Activated CD4-positive, alpha-beta T cell treated with anti-CD3 and anti-CD28 coated beads for 24 hours (primary cell): ENCODE measurements at places on chromosomes 13 and 19.

- DNase-seq, result no peak
These were observed 42.1 kb downstream of the LPAR6 start for GRCh38 chr13:48370815-48371214.

- peak; percentile 54 for DNase-seq
These were observed 9.4 kb downstream of the C19orf81 start for GRCh38 chr19:50658441-50659317.

DNA sequence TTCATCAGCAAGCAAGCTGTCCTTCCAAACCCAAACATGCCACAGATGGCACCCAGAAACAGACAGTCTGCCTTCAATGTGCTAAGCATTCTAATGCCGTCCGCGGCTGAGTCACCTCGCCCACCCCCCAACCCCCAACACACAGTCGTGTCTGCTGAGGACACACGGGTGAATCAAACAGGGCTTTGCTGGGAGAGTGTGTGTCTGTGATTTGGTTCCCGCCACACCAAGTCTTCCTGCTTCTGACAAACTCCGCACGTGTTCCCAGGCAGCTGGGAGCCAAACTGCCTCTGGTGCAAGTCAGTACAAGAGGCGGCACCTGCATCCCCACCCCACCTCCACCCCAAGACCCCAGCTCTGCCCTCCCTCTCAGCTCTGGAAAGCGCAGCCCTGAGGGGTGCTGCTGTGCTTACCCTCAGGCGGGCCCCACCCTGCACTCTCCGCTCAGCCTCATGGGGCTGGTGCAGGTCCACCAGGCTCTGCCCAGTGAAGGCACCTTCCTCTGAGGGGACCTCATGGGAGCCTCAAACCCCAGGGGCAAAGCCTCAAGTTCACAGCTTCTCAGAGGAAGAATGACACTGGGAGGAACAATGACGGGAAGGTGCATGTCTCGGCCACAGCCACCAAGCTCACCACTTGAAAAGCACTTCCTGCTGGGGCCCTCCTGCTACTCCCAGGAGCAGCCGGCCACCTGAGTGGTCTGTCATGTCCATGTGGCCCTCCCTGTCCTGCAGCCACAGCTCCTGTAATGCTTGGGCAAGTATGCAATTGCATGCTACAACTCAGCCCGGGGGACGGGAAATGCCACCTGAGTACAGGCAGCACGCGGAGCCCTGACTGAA lies 15.0 kb upstream of the SLC35E1 start:
- no peak for DNase-seq

DNA sequence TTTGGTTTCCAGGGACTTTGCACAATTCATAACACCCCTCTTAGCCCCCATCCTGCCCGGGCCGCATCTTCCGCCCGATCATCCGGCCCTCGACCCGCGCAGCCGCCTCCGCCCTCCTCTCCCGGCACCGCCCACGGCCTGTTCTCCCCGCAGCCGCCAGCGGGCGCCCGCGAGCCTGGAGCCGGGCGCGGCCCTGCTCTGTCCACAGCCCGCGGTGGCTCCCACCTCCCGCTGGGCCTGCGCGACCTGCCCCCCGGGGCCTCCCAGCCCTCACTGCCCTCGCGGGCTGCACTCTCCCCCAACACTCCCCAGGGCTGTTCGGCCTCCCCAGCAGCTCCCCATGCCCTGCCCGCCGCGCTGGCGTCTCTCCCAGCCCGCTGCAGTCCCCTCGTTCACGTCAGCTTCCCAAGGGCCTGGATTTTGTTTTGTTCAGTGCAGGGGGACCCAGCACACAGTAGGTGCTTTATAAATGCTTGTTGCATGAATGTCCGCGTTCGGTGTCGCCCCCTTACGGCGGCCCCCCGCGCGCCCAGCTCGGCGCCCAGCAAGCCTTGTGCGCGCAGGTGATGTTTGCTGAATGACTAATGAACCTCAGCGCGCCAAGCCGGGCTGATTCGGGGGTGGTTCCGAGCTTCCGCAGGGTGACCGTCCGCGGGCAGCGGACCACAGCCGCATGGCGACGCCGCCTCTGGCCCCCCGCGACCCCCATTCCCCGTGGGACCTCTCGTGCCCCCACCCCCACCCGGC lies 4.6 kb upstream of the APC2 start:
- DNase-seq, result peak; percentile 69

DNA sequence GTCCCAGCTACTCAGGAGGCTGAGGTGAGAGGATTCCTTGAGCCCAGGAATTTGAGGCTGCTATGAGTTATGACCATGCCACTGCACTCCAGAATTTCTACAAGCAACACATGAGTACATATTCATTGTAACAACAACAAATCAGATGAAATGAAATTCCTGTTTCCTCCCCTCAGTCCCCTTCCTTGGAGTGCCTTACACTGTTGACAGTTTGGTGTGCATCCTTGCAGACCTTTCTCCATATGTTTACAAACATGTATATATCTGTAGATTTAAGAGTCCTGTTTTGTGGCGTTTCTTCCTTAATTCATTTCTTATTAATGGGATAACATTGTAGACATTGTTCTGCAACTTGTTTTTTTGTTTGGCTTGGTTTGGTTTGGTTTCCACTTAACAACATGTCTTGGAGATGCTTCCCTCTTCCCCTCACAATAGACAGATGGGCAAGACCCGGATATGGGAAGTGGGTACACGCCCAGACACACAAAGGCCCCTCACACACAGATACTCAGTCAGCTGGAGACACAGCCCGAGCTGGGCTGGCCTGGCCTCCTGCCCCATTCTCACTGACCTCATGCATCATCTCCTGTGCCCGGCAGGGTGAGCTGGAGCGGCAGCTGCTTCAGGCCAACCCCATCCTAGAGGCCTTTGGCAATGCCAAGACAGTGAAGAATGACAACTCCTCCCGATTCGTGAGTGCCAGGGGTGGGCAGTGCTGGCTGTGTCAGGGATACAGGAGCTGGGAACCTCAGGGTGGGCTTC lies 21.7 kb downstream of the MYH14 start:
- no peak for DNase-seq

GRCh38 chr13:107028751-107029150 lies 460.8 kb upstream of the ARGLU1 start:
- DNase-seq, result no peak

DNA sequence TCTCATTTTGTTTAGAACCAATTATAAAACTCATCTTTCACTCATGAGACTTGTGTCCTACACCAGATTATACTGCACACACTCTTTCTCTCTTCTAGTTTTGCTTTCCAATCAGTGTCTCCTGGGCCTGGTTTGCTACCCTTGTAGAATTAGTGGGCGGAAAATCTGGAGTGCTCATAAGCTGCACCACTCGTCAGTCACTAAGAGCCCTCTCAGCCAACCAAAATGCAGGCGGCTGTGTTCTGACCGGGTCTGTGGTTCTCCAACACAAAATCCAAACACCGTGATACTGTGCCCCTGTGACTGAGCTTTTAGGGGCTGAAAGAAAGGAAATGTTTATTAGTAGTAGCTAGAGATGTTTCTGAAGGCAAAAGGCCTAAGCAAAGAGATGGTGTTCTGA lies 83.7 kb upstream of the OBI1 start:
- DNase-seq, result no peak

DNA sequence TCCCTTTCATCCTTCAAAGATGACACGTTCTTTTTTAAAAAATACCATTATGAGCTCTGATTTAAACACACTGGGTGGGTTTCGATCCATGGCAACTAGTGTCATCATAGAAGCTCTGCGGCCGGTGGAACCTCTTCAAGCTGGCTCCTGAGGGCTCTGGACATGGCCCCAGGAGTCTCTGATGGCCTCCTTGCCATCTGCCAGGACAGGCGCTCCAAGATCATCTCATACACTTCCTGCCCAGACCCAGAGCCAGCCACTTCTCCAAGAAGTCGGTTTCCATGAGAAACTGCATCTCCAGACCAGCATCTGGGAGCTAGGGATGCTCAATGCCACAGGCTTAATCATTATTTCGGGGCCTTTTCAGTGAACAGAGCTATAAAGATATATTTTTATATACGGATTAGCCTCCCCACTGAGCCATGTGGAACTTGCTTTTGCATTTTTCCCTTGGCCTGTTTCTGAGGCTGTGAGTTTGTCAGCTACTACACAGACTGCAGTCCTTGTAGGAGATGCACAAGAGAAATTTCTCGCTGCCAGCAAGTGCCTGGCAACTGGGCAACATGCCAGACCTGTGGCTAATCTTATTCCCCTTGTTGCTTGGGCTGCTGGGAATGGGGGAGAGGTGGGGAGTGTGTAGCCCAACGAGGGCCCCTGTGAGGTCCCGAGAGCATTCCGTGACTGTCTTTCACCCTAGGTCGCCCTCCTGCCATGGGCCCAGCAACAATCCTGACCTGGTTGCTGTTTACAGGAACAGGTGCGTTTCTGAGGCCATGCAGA lies 15.9 kb downstream of the SUGP1 start:
- DNase-seq, result no peak

GRCh38 chr19:19650331-19650730 lies 6.9 kb upstream of the GMIP start:
- no peak for DNase-seq

- DNase-seq, result no peak
These were observed 15.9 kb upstream of the JUND start for GRCh38 chr19:18297308-18297707.

DNA sequence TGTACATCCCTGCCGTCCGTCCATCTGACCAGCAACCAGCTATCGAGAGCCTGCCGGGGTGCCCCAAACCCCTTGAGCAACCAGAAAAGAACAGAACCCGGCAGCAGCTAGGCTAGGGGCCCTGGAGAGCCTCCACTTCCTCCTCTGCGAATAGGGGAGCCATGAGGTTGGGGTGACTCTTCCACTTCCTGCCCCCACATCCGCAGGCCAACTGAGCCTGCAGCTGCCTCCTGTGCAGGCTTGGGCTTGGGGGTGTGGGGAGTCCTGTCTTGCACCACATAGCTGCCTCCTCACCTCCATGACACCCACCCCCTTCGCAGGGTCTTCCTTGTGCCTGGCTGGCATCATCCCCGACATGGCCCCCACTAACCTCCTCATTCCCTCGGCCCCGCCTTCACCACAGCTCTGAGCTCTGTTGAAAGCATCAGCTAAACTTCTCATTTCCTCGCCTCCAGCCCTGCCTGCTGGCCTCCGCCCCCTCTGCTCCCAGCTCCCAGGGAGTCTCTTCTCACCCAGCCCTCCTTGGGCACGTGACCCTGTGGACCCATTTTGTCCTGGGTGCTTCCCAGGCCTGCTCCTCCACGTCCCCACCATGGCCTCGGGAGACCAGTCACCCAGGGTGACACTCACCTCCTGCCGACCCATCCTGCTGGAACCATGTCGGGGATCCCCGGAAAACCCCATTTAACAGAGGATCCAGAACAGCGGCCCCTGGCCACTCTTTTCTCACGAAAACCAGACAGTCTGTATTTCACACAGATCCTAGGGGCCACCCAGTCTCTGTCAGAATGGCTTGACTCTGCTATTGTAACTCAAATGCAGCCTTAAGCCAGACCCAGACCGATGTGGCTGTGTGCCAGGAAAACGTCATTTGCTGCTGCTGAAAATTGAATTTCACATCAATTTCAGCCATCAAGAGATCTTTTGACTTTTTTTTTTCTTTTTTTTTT lies 50.4 kb downstream of the MYO9B start:
- DNase-seq, result peak; percentile 41

DNA sequence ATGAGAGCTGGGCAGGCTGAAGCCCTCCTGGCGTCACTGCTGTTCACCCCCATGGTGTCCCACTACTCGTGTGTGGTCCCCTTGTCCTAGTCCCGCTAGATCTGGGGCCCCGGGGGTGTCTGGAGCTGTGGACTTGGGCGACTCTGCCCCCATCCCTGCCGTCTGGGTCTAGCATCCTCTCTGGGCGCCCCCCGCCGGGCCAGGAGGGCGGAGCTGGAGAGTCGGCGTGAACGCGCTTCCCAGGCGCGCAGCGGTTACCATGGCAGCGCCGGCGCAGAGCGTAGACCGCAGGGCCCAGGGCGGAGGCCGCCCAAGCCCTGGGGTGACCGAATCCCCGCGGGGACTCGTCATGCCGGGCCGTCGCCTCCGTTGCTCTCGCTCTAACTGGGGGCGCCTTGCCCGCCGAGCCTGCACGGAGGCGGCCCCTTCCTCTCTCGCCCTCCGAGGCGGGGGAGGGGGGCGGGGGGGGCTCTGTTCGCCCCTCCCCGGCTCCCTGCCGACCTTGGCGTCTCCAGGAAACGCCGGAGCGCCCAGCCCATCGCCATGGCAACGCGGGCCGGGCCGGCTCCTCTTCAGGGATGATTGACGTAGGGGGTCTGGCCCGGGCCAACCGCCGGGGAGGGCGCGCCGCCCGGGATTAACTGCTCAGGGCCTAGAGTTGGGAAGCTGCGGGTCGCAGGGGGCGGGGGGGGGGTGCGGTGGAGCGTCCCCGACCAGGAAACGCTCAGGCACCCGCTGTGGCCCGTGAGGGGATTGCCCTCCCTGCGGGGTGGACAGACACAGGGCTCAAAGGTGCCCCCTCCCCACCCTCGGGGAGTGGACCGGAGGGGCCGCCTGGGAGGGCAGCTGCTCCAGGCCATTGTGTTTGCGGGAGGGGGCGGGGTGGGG lies 8.9 kb downstream of the ISYNA1 start:
- DNase-seq, result peak; percentile 49

DNA sequence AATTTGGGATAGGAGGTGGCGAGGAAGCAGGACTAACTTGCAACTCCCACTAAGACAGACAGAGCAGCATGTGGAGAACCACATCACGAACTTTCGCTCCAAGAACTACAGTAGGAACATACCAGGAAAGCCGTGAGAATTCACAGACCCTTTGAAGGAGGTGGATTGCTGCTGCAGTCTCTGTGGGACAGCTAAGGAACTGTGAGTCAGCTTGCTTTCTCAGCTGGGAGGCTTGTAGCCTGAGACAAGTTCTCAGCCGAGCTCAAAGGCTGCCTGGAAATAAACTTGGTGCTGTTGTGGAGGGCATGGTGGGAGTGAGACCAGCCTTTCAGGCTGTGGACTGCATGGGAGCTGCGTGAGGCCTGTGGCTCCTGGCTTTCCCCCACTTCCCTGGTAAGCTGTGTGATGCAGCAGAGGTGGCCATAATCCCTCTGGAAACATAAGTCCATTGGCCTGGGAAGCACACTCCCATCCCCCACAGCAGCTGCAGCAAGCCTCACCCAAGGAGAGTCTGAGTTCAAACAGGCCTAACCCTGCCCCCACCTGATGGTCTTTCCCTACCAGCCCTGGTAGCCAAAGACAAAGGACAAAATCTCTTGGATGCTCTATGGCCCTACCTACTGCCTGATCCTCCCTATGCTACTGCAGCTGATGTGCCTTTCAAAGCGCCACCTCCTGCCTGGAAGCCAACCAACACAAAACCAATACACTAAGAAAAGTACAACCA lies 441.1 kb upstream of the HTR2A start:
- DNase-seq, result no peak

DNA sequence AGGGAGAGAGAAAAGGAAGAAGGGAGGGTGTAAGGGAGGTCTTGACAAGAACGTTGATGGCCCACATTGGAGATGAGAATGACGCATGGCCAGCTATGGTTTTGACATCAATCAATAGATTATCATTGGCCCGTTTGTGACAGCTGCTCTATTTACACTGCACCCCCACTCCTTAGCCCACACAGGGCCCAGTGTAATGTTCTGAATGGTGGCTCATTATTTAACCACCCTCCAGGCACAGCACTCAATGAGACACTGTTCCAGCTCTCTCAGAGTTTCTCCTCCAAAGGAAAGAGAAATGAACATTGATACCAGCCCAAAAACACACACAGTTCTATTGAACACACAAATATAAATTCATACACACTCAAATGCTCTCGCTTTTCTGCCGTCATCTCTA lies 173.0 kb upstream of the IPO5 start:
- DNase-seq, result no peak

GRCh38 chr19:39400061-39400460 lies 6.6 kb upstream of the ZFP36 start:
- no peak for DNase-seq

- no peak for DNase-seq
These were observed 78.4 kb downstream of the IRS2 start for GRCh38 chr13:109707742-109708617.
